Renal cortex interstitium (tissue), 15 donors: ENCODE measurements at places on chromosomes 4 and X.

- no peak for DNase-seq
Measured at GRCh38 chr4:37584071-37584470, 102.1 kb downstream of the RELL1 start.

DNA sequence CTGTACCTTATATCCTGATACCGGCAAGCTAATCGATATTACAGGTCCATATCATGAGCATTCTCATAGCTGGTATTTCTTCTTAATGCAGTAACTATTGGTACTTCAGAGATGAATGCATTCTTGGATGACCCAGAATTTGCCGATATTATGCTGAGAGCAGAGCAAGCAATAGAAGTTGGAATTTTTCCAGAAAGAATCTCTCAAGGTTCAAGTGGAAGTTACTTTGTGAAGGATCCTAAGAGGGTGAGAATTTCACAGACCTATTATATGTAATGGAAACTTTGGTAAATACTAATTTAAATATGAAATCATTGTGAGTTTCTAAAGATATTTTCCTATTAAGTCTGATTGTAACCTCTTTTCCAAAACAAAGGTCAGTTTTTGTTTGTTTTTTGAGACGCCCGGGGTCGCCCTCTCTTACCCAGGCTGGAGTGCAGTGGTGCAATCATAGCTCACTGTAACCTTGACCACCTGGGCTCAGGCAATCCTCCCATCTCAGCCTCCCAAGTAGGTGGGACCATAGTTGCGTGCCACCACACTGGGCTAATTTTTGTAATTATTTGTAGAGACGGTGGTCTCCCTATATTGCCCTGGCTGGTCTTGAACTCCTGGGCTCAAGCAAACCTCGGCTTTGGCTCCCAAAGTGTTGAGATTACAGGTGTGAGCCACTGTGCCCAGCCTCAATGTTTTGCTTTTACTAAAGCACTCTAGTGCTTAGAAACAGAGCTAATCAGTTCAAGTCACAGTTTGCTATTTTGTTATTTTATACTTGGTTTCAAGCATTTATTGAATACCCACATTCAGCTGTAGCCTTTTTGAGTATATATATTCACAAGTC is 18.6 kb downstream of the PI4K2B start:
- no peak for DNase-seq

DNA sequence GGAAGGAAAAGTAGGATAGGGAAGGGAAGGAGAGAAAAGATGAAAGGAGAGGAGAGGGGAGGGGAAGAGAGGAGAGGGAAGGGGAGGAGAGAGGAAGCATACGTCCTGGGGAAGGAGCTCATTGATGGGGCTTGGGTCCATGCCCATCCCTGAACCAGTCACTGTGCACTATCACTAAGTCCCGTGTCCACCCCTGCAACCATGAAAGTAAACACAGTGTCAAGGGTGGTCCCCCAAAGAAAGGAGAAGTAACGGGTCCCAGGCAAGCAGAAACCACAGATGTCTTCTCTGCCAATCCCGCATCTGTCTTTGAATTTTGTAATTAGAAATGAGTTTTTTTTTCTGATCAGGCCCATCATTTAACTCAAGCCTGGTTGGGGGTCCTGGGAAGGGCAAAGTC is 55.2 kb downstream of the LGI2 start:
- DNase-seq, result no peak

DNA sequence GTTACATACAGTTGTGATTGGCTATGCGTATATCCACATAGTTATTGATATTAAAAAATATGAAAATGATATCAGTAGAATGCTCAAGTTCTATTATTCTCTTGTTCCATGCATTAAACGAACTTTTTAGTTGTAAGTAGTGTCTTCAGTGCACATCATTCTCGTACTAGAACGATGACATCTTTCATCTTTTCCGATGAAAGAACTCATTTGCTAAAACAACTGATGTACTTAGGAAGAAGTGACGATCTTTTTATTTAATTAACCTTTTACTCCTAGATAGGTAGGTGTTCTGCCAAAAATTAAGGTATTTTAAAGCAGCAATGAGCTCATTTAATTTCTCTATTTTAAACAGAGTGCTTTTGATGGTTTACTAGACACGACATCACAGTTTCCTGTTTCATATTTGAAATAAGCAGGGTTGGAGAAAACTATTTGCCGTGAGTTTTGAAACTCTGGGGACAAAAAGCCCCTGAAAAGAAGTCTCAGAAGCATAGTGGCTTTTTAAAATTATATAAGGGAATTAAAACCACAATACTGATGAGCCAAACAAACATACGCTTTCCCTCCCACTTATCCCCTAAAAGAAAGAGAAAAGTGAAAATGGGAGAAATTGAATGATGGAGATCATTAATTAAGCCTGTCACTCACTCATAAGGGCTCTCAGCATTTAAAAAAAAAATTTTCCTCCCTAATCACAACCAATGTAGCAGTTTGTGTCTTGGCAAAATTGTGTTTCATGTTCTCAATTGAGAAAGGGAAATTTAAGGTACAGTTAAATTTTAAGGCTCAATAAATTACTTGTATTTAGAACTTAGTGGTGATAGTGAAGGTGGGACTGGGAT is 25.6 kb downstream of the SPRY1 start:
- DNase-seq, result no peak

GRCh38 chr4:168565130-168565529 is 68.3 kb downstream of the PALLD start:
- DNase-seq, result no peak

DNA sequence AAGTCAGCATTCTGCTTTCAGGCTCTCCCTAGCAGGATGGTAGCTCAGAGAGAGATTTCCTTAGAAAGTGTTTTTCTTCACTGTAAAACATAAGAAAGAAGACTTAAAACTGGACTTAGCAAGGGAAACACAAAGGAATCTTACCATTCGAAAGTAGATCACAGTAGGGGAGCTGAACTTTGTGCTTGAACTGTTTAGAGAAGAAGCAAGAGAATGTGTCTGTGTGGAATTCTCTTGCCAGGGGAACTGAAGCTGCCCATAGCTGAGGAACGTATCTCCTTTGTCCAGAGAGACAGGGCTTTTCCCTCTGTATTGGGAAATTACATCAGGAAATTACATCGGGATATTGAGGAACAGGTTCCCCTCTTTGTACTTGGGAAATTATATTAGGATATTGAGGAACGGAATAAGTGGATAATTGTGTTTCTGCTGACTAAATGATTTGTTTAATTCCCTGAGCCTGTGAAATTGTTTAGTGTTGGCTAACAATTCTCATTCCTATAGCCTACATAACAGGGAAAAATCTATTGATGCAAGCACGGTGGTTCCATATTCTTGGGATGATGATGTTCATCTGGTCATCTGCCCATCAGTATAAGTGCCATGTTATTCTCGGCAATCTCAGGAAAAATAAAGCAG is 21.2 kb downstream of the SRD5A3 start:
- no peak for DNase-seq

GRCh38 chr4:82957045-82957444 is 53.6 kb downstream of the LIN54 start:
- no peak for DNase-seq

DNA sequence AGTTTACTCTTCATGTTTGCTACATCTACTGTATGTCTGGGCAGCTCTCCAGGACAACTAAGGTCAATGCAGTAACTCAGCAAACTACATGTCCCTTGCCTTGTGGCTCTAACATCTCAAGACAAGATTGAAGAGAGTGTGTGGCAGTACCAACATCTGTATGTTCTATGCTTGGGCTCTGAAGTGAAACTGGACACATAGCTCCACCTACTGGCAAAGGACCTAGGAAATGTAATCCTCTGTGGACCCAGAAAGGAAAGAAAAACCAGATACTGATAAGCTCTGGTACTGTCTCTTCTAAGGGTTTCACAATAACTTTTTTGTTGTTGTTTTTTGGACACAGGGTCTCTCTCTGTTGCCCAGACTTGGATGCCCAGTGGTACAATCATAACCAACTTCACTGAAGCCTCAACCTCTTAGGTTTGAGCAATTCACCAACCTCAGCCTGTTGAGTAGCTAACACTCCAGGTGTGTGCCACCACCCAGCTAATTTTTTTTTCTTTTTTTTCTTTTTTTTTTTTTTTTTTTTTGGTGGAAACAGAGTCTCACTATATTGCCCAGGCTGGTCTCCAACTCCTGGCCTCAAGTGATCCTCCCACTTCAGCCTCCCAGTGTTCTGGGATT is 64.1 kb downstream of the QDPR start:
- DNase-seq, result peak; percentile 65

GRCh38 chr4:88745581-88746163 is 48.0 kb upstream of the NAP1L5 start:
- no peak for DNase-seq

DNA sequence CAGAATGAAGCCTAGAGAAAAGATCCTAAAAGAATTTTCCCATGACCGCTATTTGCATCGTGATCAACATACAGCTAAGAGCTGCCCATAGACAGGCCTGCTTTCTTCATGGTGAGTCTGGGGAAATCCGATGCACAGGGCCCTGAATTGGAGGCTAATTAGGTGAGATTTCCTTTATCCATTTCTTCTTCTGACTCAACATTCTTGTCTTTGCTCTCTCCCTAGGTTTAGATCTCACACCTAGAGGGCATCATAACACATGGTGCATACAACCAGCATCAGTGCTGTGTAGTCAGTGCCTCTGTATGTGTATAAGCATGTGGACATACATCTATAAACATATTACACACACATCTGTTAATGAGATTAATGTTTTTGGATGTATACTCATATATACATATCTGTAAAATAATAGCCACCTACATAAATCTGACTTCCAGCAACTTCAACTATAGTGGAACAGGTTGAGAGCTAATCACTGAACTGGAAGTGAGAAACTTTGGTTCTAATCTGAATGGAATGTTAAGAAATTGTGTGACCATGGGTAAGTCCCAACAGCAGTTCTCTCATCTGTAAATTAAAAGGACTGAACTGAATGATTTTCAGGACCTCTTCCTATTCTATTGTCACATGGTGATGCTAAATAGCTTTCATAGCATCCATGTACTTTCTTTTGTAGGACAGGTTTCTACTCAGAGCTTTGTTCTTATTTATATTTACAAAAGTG is 17.5 kb downstream of the GATB start:
- no peak for DNase-seq

GRCh38 chr4:115770046-115770543 is 656.7 kb upstream of the NDST4 start:
- no peak for DNase-seq

- no peak for DNase-seq
Measured at GRCh38 chr4:94653095-94653649, 104.6 kb upstream of the BMPR1B start.

DNA sequence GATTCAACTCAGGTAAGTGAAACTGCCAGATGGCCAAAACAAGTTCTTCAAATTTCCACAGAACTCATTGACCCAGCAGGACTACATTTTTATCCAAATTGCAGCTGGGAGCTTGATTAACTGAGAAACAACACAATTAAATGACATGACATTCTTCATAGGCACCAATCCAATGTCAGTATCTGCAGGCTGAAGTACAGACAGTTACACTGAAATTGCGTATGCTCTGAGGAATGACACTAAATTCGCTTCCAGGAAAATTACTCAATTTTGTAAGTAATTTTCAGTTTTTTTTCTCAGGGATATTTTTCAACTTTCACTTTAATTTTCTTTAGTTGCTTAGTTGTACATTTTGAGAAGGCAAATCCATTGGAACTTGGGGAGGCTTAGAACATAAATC is 4.5 kb downstream of the C1GALT1C1 start:
- DNase-seq, result no peak

- DNase-seq, result no peak
Measured at GRCh38 chr4:127993151-127993550, 27.9 kb downstream of the ABHD18 start.

GRCh38 chrX:134935276-134935675 is 55.5 kb upstream of the SMIM10 start:
- no peak for DNase-seq

- no peak for DNase-seq
Measured at GRCh38 chr4:95204873-95205272, 343.9 kb downstream of the UNC5C start.

DNA sequence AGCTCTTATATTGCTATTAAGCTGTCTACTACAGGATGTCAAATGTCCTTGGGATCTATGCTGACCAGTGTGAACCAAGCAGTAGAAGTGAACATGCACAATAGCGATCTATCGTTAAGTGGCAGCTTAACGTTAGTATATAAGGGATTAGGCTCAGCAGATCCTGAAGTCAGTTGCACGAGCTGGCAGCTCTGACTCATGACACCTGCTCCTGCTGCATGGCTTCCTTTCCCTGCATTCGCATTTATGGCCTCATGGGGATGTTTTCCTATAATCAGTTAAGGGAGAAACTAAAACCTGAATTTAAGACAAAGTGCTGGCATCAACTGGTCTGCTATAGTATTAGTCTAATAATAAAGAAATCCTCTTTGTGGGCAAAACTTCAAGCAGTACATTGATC is 12.7 kb upstream of the MCUB start:
- DNase-seq, result no peak

DNA sequence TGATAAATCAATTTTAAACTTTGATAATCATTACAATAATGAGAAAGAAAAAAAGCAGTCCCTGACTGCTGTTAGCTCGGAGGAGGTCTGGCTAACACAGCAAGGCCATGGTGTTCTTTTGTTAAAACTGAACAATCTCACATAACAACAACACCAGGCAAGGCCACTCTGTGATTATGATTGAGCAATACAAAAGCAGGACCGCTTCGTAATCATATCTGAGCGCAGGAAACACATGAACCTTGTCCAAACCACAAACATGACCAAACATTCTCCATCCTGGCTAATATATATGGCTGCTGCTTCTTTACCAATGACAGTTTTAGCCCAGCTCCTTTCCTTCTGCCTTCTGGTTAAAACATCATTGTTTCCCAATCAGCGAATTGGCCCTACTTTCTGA is 76.8 kb upstream of the DDX53 start:
- DNase-seq, result no peak

DNA sequence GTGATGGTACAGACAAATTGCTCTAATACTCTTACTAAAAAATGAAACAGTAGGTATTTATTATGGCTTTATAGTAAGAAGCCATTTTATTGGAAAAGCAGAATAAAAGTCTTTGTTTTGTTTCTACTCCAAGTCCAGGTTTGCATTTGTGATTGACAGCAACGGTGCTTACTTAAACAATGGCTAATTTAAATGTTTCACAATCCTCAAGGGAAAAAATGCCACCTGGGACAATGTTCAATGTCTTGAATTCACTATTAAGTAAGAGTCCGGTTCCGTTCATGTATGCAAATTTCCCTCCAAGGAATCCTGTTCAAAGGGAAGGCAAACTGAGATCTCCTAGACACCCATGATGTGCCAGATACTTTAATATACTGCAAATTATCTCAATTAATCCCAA is 123.6 kb downstream of the RBM47 start:
- no peak for DNase-seq

DNA sequence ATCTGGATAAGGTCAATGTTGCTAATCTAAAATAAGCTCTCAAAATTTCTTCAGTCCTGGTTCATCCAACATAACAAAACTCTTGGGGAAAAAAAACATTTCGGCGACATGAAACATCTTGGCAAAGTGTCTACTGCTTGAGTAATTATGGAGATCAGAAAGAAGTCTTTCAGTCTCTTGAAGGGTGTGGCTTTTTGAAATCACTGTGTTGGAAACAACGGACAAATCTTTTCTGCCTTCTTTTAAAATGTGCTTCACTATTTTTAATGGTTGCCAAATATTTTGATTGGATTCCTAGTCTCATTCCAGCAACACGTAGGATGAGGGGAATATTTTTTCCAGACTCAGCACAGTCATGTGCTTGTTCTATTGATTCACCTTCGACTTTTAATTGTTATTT is 138.6 kb downstream of the KLHL8 start:
- DNase-seq, result no peak
